Activated B cell treated with CpG ODN at 0.5 μM for 24 hours (primary cell): ENCODE measurements at places on chromosomes 12 and 14. TPM values are rescaled to one million over a fixed set of nuclear protein-coding genes. Genes with fewer than 3 reads are reported as not detected.

The TMEM30B gene
- total RNA-seq: not detected in 2 replicates

The ANKRD33 gene
- not detected in 2 replicates for total RNA-seq

The KRT79 gene
- total RNA-seq: not detected in 2 replicates

The DBX2 gene
- not detected in 2 replicates for total RNA-seq

- H3K27ac ChIP-seq: no peak overlapping the region
- no peak for DNase-seq
- no peak overlapping the region for H3K4me3 ChIP-seq
- H3K27me3 ChIP-seq: peaks cover 5% of the 10 kb centered on the region
- no peaks in the 10 kb centered on the region for H3K36me3 ChIP-seq
Observed at GRCh38 chr12:46342562-46343033, 30.0 kb downstream of the SLC38A2 start.

- DNase-seq: no peak
- H3K27me3 ChIP-seq: peaks cover 6% of the 10 kb centered on the region
- H3K27ac ChIP-seq: no peak overlapping the region
Observed at GRCh38 chr14:51490205-51490604, 161.5 kb upstream of the FRMD6 start.

DNA sequence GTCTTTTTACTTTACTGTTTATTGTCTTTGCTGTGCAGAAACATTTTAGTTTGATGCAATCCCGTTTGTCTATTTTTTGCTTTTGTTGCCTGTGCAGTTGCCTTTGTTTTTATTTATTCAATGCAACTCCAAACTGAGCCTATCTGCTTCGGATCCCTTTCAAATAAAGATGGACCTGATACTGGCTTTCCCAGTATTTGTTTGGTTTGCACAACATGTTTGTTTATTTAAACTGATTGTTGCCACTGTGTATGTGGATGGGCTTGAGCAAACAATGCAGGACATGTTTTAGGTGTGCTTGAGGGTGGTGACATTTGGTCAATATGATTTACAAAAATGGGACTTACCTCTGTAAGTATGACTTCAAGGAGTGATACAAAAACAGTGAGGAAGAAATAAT, 6.7 kb downstream of the TRHDE start:
- peaks cover 18% of the 10 kb centered on the region for H3K27me3 ChIP-seq
- H3K27ac ChIP-seq: no peak overlapping the region
- DNase-seq: no peak
- H3K4me1 ChIP-seq: no peaks in the 10 kb centered on the region

DNA sequence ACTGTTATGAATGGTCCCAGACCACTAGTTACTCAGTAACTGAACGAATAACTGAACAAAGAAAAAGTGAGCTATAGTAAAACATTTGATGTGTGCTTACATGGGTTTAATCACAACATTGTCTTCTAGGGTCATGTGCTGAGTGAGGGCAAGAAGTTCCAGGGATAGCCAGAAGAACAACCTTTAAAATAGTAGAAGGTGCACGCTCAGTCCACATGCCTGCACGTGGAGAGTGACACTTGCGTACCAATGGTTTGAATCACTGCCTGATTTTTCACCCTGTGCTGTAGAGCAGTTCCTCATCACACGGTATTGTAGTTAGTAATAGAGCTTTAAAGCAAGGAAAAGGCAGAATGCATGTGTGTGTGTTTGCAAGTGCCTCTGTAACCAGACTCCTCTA, 224.2 kb downstream of the EGLN3 start:
- no peaks in the 10 kb centered on the region for H3K4me1 ChIP-seq
- H3K36me3 ChIP-seq: no peaks in the 10 kb centered on the region
- no peak overlapping the region for H3K4me3 ChIP-seq
- no peak overlapping the region for H3K27ac ChIP-seq

- no peak overlapping the region for H3K4me3 ChIP-seq
- DNase-seq: no peak
- no peaks in the 10 kb centered on the region for H3K27me3 ChIP-seq
- H3K27ac ChIP-seq: no peak overlapping the region
- no peaks in the 10 kb centered on the region for H3K4me1 ChIP-seq
Observed at GRCh38 chr14:71713016-71713415, 219.2 kb upstream of the RGS6 start.

DNA sequence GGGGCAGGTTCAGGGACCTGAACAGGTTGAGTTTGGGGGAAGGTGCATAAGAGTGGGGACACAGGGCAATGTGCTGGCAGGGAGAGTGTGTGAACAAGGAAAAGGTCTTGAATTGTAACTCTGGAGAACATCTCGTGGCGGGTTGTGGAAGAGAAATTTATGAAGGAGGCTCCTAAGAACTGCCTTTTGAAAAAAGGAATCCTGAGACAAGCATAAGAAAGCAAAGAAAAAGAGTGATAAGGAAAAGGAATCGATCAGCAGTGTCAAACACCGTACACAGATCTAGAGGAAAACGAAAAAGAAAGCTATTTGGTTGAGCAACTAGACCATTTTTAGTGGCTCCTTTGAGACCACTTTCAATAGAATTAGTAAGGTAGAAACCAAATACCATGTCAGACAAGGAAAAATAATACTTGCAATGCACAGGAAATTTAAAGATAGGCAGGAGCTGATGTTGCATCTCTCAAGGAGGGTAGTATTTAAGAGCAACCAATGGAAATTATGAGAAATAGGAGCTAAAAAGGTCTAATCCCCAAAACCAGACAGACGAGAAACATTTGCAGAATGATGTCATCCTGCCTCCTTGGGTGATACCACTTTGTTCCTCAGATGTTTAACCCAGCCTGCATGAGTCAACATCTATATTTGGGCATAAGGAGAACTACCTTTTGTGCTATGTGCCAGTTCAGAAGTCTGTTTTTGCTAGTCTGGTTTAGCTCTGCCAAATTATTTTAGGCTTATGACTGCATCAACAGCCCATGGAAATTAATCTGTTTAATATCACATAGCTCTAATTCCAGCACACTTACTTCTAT, 64.5 kb upstream of the STK38L start:
- H3K4me1 ChIP-seq: peaks cover 18% of the 10 kb centered on the region
- no peak for DNase-seq
- peak overlapping the region; percentile 65 for H3K27ac ChIP-seq
- H3K36me3 ChIP-seq: no peaks in the 10 kb centered on the region
- H3K27me3 ChIP-seq: no peaks in the 10 kb centered on the region
- H3K4me3 ChIP-seq: peak overlapping the region; percentile 46
